Activated T-helper 17 cell treated with anti-CD3 and anti-CD28 coated beads, Interleukin-2, amount 50 U/mL, for 72 hours (primary cell): ENCODE measurements at places on chromosomes 11 and 22. TPM values are rescaled to one million over a fixed set of nuclear protein-coding genes. Genes with fewer than 3 reads are reported as not detected.

DNA sequence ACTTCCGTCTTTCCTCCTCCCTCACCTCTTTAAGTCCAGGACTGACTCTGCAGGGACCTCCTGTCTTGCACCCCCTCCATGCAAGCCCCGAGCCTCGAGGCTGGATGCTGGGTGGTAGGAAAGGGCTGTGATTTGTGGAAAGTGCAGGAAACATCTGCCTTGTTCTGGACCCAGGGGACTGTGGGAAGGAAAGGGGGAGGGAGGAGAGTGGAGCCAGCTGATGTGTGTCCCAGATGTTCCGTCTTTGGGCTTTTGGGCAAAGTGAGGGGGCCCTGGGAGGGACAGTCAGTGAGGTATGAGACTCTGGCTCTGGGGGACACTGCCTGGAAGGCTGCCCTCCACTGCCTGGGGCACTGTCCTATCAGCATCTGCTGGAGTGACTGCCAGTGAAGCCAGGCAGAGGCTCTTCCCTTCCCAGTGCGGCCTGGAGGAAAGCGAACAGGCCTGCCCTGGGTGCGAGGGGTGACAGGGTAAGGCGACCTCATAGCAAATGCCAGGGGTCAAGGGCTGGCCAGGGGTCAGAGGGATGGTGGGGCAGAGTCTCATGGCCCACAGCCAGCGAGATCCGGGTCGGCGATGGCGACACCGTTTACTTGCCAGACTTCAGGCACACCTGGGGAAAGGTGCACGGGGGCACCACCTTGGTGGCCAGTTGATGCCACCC, 1.7 kb downstream of the MRGPRD start:
- no peak for ATAC-seq

DNA sequence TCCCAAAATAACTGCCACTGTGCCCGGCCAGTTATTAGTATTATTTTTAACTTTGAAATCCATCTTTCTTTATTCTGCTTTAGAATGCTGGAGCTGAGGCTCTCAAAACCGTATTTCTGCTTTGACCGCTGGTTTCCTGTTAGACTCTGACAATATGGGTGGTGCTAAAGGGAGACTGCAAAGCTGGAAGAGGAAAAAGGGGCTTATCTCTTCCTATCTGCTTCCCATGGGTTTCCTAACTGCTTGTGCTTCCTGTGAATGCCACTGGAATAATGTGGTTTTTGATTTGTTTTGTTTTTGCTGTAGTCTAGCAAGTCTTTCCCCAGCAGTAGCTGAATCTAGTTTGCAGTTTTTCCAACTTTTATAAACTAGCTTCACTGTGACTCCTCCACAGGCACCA, 43.6 kb downstream of the XRRA1 start:
- no peak for ATAC-seq

DNA sequence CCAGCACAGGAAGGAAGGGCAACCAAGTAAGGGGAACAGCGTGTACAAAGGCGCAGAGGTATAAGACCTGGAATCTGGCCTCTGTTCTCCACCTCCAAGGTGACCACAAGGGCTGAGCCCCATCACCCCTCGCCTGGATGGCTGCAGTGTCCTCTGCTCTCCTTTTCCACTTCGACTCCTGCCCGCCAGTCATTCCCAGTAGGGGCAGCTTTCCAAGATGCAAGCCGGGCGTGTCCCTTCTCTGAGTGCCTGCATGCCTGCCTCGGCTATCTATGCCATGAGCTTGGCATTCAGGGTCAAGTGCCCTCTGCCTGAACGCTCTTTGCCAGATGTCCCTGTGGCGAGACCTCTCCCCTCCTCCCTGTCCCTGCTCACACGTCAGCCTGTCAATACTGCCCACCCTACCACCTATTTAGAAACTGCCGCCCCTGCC, 17.0 kb downstream of the FADS3 start:
- no peak for ATAC-seq

- no peak for ATAC-seq
Measured at GRCh38 chr11:30527566-30527965, 58.6 kb downstream of the MPPED2 start.

GRCh38 chr11:3225159-3225758, 6.6 kb upstream of the MRGPRG start:
- no peak for ATAC-seq

DNA sequence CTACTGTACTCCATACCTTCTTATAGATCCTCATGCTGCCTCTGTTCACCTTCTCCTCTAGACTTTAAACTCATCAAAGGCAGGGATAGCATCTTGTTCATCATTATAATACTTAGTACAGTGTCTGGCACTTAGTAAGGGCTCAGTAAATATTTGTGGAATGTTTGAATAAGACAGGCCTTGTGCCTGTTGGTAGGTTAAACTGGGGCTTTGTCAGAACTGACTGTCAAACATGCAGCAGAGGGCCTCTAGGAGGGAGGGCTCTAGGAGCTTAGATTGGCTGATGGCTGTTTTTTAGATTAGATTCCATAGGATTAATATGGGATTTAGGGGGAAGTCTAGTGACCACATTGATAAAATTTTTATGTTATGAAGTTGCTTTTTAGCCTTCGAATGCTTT, 70.8 kb downstream of the RNF169 start:
- ATAC-seq: no peak

DNA sequence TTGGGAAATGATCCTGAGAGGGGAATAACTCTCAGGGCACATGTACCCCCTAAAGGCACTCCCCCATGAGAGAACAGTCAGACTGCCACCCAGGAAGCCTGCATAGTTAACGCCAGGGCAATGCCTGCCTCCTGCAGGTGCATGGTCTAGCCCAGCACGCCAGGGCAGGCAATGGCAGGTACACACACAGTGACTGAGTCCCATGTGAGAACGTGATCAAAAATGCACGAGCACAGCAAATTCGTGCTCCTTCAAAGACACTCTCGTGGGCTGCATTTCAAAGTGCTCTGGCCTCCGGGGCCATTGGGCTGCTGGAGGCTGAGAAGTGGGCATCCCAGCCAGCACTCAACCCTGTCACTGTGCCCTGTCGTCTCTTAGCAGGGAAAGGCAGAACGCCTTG, 79.7 kb downstream of the SHANK2 start:
- no peak for ATAC-seq

- peak; percentile 16 for ATAC-seq
Measured at GRCh38 chr11:10645212-10645795, 48.3 kb downstream of the IRAG1 start.

- ATAC-seq: no peak
Measured at GRCh38 chr22:21621025-21621424, 8.8 kb downstream of the YDJC start.

- ATAC-seq: no peak
Measured at GRCh38 chr11:8355416-8355742, 91.7 kb upstream of the LMO1 start.

GRCh38 chr11:119995730-119996491, 142.0 kb downstream of the TRIM29 start:
- no peak for ATAC-seq

DNA sequence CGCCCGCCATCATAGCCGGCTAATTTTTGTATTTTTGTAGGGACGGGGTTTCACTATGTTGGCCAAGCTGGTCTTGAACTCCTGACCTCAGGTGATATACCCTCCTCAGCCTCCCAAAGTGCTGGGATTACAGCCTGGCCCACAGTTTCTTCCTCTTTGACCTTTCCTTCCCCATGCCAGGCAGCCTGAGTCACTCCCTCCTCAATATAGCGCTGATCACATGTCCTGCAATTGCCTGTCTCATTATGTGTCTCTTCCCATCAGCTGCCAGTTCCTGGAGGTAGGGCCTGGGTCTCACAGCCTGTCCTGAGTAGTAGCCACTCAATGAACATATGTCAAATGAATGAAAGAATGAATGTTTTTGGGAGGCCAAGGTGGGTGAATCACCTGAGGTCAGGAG, 43.0 kb upstream of the CCDC134 start:
- no peak for ATAC-seq

DNA sequence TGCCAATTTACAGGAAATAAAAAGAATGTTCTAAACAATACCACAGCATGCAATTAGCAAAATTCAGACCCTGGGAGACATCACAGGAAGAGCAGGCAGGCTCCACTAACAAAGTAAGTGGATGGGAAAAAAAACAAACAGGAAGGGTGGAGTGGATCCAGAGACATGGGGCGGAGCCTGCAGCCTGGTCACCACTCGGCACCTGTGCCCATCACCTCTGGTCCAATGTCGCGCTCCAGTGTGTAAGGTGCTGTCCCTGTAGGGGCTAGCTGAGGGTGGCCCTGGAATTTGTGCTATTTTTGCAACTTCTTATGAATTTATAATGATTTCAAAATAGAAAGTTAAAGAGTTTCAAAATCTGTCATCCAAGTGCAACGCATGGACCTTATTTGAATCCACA, 11.0 kb upstream of the MOB2 start:
- peak; percentile 65 for ATAC-seq

GRCh38 chr11:130904380-130904779, 11.9 kb downstream of the SNX19 start:
- no peak for ATAC-seq

DNA sequence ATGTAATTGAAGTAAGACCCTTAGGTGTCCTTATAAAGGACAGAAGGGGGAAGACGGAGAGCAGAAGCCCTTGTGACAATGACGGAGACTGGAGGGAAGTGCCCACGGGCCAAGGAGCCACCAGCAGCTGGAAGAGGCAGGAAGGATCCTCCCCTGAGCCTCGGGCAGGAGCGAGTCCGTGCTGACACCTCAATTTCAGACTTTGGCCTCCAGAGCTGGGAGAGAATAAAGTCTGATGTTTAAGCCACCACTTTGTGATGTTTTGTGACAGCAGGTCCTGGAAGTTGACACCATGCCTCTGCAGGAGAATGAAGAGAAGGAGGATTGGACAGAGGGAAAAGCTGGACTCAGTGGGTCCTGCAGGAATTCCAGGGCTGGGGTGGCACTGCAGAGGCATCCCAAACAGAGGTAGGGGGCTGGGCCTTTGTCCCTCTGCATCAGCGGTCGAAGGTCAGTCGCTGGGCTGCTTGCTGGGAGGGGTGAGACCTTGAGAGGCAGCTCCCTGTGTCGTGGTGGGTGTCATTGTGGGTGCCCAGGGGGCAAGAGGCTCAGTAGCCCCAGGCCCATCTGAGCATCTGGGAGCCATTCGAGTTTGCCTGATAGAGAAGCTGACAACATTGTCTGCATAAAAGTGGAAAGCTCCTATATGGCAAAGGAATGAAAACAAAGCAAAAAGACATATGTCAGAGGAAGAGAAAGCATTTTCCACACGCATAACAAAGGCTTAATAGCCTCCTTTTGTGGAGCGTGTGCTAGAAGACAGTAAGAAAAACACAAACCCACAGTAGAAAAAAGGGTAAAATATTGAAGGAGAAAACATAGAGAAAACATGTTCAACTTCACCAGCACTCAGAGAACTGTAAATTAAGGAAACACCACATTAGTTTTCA, 68.8 kb downstream of the RTL6 start:
- no peak for ATAC-seq

DNA sequence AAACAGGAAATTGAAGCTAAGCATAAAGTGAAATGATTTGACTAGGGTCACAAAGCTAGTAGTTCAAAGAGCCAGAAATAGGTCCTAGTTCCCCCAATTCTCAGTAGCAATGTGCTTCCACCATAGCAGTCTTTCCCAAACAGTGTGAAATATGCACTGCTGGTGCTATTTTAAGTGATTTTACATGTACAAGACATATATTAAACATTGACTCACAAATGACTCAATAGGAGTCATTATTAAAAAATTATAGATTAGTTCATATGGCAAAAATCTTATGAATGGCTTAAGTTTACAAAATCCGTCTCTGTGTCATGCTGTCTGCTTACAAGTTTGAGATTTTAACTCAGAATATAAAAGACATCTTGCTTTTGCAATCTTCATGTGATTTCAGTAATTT, 21.4 kb downstream of the KIF18A start:
- no peak for ATAC-seq

DNA sequence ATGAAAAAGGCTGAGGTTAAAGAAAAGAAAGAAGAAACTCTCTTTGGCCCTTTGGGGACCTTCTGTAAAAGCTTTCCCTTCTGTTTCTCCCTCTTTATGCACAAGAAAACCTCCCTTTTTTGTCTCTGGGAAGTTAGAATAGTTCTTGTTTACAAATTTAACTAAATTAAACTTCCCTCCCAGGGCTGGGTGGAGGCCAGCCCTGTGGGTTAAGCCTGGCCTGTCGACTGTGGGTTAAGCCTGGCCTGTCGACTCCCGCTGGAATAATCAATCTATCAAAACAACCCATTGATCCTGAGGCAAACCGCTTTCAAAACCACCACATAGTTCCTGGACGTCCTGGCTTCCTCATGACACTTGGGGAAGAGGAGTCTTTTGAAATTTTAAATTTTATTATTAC, 1.2 kb upstream of the DRG1 start:
- ATAC-seq: no peak

- no peak for ATAC-seq
Measured at GRCh38 chr11:68649851-68650555, 34.3 kb upstream of the GAL start.

GRCh38 chr11:76096552-76096951, 109.8 kb downstream of the WNT11 start:
- ATAC-seq: no peak

- no peak for ATAC-seq
Measured at GRCh38 chr11:124586238-124586860, 16.6 kb downstream of the OR8A1 start.

GRCh38 chr11:71330996-71331395, 78.6 kb upstream of the SHANK2 start:
- ATAC-seq: no peak

DNA sequence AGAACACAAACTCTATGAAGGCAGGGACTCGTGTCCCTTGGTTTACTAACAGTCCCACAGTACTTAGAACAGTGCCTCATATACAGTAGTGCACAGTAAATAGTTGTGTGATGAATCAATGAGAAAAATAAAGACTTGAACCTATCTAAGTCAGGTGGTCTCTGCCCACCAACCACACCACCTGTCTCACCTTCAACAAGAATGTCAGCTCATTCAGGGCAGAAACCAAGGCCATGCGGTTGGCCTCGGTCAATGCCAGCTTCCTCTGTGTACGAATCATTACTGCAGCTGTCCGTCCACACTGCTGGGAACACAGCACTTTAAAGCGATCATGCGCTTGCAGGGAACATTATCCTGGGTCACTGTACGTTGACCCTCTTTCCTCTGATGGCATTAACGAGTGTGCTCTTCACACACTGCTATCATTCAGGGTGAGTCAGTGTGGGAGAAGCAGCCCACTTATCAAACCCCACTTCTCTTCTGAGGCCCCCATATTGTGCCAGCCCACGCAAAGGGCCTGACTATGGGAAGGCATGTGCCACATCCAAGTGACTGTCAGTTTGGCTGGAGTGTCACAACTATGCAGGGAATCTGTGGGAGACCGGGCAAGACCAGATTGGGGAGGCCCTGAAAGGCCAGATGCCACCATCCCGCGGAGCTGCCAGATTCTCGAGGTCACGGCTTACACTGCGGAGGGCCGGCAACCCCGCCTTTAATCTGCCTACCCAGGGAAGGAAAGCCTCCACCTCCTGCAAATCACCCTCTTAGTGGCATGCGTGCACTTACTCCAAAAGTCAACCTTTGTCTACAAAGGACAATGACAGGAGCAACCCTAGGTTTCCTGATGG, 36.1 kb downstream of the LARGE1 start:
- no peak for ATAC-seq

TMEM191C gene
- 0.82 TPM for total RNA-seq

ALX4 gene
- not detected for total RNA-seq

MS4A6A gene
- not detected for total RNA-seq

POTEH gene
- not detected for total RNA-seq

CD6 gene
- total RNA-seq: 438 TPM

MPPED2 gene
- not detected for total RNA-seq

UPB1 gene
- total RNA-seq: 1.5 TPM

RBM14 gene
- total RNA-seq: 127 TPM

OR52N4 gene
- total RNA-seq: 1.8 TPM

UCP3 gene
- total RNA-seq: 6.6 TPM

MB gene
- total RNA-seq: not detected
